ENCODE measurements at places on chromosomes 1 and 21.

DNA sequence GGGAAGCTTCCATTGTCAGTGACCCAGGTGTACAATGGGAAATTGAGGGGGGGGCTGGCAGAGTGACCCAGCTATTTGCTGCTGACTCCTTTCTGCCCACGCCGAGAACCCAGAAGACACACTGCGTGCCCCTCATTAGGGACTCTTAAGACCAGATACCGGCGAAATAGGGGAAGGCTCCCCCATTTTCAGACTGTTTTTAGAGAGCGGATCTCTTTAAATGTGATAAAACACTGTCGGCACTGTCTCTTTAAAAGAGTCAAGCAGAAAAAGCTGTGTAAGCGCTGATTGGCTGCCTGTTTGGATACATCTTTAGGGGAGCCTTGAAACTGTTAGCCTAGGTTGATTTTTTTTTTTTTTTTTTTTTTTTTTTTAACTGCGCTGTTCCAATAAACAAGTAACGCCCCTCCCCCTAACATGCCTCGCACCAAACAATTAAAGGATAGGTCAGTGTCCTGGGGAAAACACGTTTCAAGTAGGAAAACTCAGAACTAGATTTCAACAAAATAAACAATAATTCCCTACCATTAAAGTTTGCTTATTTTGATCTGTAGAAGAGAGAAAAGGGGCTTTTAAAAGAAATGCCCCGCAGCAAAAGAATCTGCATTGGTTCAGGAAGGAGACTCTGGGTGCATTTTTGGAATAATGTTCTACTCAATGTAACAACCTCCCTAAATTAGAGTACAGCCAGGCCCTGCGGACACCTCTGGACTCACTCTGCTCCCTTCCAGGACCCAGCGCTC is 1.4 kb upstream of the SSBP3 start:
- DNase-seq, result peak; percentile 74

DNA sequence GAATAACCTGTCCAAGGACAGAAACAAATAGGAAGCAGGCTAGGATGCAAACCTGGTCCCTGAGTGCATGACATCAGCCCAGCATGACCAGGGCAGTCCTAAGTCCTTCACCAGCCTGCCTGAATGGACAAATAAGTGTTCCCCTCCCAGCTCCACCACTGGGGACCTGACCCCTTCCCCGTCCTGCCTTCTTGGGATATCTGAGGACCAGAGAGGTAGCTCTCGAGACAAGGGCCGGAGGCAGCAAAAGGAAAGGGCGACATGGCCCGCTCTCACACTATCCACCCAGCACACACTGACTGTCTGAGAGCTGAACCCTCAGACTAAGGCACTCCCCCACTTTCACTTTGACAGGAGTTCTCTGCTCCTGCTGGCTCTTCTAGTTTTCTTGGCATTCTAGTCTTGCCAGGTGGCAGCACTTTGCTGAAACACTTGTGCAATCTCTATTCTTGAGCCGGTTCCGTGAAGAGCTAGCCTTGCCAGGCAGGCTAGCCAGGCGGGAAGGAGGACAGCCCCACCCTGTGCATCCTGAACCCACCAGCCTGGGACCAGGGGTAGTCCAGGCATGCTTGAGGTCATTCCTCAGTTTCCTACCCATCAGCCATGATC is 251.1 kb upstream of the RAB4A start:
- DNase-seq, result no peak

DNA sequence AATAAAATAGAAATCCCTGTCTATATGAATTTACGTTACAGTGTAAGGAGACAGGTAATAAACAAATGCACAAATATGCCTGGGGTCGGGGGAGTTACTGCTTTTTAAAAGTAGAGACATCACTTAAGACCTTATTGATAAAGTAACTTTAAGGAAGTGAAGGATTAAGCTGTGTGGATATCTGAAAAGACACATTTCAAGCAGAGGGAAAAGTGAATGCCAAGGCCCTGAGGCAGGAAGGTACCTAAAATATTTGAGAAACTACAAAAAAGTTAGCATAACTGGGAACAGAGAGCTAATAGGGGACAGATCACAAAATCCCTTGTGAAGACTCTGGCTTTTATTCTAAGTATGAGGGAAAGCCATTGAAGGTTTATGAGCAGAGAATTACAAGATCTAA is 41.5 kb downstream of the TUT4 start:
- DNase-seq, result no peak

- DNase-seq, result no peak
These were observed 31.2 kb downstream of the IRF2BP2 start for GRCh38 chr1:234578735-234579134.

- no peak for DNase-seq
These were observed 15.9 kb downstream of the PCSK9 start for GRCh38 chr1:55055084-55055882.

DNA sequence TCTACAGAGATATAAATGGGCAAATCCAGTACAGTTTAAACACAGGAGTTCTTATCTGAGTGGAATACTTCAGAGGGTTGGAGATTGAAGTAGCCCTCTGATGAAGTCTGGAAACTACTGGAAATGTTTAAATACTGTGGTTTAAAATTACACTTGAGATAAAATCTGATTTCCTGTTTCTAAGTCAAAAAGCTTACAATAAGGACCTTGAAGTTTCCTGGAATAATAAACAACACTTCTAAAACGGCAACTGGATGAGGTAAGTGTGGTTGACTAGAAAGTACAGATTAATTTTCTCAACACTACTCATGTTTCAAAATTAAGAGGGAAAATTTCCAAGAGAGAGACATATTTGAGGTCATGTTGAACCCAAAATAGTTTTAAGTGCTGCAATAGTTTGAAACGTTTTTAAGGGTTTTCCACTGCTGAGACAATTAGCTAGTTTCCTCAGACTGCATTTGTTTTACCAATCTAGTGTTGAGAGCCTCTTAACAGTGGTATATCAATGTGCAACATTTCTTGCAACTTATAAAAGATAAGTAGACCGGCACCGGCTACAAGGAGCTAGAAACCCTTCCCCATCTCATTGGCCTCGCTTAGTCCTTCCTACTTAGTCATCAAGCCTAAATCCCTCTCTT is 27.4 kb downstream of the KCNA3 start:
- no peak for DNase-seq

DNA sequence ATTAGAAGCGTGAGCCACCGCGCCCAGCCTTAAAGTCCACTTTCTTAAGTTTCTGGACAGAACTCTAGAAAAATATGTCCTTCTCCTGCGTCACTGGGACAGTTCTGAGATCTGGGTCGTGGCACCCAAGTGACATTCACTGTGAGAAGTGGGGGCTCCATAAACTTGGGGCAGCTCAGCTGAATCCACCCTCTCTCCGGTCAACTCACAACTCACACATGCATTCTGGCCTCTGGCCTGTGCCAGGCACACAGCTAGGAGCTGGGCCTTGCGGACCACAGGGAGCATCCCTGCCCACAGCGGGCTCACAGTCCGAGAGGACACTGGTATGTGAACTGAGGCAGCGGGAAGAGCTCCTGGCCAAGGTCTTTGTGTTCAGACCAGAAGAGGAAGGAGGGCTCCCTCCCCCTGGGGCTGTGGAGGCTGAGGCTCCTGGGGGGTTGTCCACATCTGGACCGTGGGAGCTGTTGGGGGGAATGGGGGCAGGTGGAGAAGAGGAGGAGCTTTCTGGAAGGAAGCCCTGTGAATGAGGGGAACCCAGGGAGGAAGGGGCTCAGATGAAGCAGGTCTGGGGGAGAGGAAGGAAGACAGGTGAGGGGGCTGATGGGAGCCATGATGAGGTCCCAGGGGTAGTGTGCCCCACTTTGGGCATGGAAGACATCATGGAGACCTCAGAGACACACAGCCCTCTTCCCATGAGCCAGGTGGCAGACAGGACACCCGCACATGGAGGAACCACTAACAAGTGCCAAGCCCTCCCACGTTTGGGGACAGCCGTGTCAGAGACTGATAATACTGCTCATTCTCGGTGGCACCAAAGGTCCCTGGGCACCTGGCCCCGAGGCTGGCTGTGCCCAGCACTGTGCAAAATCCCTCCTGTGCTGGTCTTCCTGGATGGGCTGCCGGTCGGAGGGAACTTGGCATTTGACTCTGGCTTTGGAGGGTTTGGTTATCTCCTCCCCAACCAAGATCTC is 191.0 kb upstream of the VAMP3 start:
- no peak for DNase-seq

GRCh38 chr1:8104278-8105236 is 78.4 kb upstream of the ERRFI1 start:
- DNase-seq, result no peak

GRCh38 chr1:53369034-53369750 is 41.3 kb upstream of the LRP8 start:
- peak; percentile 38 for DNase-seq

DNA sequence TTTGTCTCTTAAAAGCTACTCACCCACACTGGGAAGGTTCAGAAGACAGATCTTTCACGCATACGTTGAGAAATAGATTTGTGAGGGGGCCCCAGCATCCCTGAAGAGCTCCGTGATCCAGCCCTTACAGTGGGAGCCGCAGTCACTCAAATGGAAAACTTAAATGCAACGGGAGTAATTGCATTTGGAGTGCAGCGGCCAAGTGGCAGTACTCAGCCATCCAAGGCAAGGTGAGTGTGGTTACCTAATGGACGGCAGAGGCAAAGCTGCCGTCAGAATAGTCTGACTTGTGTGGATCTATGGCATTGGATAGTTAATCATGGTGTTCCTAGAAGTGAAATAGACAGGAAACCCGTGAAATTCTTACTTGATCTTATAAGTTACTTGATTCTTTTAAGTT is 5.1 kb downstream of the SPSB1 start:
- no peak for DNase-seq

GRCh38 chr21:28588997-28589396 is 403.7 kb downstream of the LTN1 start:
- no peak for DNase-seq

- DNase-seq, result no peak
These were observed 195.5 kb downstream of the LMO4 start for GRCh38 chr1:87524021-87524754.

- no peak for DNase-seq
These were observed 10.5 kb upstream of the GNG12 start for GRCh38 chr1:67843746-67844145.

DNA sequence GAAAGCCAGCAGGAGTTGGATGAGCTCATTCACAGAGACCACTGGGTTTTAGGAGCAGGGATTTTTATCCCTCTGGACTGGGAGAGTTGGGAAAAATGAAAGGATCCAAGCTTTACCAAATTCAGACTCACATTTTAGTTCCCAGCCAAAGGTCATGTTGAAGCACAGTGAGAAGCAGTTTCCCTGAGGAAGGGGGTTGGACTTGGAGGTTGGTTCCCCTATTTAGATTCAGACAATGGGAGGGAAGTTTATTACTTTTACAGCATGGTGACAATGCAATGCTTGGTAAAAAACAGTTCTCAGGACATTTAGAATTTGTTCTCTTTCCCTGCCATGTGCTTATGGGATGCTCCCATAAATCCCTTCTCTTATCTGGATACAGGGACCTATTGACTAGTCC is 57.3 kb upstream of the ZNF648 start:
- no peak for DNase-seq

DNA sequence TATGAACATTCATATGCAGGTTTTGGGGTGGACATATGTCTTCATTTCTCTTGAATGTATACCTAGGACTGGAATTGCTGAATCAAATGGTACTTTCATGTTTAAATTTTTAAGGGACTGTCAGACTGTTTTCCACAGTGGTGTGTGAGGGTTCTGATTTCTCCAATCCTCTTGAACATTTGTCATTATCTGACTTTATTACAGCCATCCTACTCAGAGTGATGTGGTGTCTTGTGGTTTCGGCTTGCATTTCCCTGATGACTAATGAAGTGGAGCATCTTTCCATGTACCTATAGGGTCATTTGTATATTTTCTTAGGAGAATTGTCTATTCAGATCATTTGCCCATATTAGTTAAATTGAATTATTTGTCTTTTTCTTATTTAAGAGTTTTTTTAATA is 35.4 kb upstream of the ZNF281 start:
- DNase-seq, result no peak

Data from right forelimb (tissue), 1 donor.